ENCODE measurements at places on chromosomes 16 and 17.

DNA sequence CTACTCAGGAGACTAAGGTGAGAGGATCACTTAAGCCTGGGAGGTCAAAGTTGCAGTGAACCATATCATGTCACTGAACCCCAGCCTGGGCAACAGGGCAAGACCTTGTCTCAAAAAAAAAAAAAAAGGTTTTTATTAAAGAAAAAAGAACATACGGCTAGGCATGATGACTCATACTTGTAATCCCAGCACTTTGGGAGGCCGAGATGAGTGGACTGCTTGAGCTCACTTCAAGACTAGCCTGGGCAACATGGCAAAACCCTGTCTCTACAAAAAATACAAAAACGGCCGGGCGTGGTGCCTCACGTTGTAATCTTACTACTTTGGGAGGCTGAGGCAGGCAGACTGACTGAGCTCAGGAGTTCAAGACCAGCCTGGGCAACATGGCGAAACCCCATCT, 38.4 kb downstream of the RANBP10 start:
- peak; percentile 59 for DNase-seq

DNA sequence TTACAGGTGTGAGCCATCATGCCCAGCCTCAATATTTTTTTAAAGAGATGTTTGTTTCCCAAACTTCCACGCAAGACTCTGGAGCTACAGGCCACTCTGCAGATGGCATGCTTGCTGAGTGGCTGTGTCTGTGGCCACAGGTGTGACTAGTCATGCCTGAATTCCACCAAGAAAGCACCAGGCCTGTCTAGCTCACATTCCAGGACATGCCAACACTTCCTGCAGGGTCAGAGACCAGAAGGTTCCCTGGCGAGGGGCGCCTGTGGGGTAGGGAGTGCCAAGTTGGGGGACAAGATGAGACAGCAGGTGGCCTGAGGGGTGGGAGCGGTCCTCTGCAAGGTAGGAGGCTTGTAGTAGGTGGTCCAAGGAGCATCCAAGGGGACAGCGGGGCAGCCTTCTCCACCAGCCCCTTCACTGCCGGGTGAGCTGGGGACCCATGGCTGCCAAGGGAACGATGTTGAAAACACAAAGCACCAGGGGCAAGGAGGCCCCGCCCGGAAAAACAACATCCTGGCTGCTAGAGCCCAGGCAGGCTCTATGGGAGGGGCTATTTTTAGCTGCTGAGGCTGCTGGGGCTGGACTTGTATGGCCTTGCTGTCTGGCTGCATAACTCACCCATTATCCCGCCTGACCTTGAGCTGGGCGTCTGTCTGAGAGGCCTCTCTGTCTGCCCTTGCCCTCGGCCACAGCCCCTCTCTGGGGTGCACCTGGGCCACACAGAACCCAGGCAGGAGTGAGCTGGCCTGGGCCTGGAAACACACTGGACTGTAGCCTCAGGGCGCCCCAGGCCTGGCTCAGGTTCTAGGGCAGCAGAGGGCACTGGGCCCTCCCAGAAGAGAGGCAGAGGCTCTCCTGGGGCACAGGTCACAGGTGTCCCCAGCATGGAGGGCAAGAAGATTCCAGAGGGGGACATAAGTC, 5.7 kb downstream of the TRIM47 start:
- DNase-seq, result peak; percentile 84

GRCh38 chr17:6097005-6097279, 26.8 kb downstream of the WSCD1 start:
- DNase-seq, result no peak

DNA sequence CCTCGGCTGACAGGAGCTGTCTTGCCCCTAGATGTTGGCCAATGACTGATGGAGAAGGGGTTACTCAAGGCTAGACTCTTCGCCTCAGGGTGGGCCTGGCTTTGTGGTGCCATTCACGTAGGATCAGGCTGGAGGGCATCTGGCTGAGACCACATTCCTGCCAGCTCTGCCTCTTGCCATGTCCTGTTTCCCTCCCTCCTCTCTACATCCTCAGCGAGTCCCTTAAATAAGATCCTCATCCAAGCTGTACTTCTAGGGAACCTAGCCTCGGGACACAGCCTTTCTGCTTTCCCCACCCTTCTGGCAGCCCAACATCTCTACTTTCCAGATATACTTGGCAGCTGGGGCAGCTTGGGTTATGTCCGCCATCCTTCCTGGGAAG, 27.9 kb upstream of the EFCAB13 start:
- no peak for DNase-seq

DNA sequence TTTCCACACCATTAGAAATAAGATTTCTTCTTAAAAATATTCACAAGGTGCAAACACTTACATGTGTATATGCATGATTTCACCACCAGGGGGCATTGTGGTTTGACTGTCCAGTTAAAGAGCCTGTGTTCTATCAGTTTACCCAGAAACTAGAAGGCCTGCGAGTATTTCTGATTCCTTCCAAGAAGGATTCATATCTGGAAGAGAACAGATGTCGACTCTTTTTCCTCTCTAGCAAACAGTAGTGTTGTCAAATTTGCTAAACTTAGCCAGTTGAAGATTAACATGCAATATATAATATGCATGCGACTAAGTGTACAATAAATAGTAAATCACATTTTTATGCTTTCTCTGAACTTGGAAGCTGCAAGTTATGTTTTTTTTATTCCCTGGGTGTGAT, 404.1 kb downstream of the WWOX start:
- DNase-seq, result no peak

DNA sequence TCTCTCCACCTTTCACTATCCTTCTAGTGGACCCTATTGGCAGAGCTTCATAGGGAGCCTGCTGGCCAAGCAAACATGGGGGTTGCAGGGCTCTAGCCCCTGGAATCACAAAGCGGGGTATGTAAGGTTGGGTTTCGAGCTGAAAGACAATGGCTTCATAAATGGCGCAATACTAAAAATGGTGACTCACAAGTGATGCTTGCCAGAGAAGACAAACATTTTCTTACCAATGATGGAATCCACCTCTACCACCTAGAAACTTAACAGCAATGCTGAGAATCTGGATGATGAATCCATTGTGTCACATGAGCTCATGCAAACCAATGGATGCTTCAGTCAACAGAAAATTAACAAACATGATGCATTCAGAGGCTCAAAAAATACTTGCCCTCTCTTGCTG, 375.3 kb upstream of the PSMD7 start:
- DNase-seq, result no peak

- peak; percentile 97 for DNase-seq
Measured at GRCh38 chr17:63433746-63434591, 12.1 kb downstream of the CYB561 start.

DNA sequence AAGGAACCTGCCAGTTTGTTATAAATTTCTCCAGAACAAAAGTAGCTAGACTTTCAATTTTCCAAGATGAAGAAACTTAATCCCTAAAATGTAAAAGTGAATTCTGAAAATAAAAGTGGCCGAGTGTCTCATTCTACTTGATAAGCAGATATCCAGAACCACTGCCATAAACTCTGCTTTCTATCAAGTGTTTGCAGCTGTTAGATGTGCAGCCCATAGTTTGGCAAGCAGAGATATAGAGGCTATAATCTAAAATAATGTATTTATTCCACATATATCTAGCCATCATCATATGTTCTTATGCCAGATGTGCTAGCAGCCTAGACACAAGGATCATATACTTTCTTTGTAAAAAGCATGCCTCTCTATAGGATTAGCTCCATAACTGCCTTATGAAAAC, 14.7 kb upstream of the FBXL20 start:
- DNase-seq, result no peak

DNA sequence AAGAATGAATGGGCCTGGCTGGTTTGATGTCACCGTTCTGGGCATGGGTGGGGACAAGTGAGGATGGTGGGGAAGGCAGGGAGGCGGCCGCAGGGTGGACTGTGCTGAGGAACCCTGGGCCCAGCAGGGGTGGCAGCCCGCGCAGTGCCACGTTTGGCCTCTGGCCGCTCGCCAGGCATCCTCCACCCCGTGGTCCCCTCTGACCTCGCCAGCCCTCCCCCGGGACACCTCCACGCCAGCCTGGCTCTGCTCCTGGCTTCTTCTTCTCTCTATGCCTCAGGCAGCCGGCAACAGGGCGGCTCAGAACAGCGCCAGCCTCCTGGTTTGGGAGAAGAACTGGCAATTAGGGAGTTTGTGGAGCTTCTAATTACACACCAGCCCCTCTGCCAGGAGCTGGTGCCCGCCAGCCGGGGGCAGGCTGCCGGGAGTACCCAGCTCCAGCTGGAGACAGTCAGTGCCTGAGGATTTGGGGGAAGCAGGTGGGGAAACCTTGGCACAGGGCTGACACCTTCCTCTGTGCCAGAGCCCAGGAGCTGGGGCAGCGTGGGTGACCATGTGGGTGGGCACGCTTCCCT, 6.5 kb upstream of the SERPINF1 start:
- DNase-seq, result no peak

- DNase-seq, result no peak
Measured at GRCh38 chr16:58010886-58011285, 9.7 kb downstream of the USB1 start.

DNA sequence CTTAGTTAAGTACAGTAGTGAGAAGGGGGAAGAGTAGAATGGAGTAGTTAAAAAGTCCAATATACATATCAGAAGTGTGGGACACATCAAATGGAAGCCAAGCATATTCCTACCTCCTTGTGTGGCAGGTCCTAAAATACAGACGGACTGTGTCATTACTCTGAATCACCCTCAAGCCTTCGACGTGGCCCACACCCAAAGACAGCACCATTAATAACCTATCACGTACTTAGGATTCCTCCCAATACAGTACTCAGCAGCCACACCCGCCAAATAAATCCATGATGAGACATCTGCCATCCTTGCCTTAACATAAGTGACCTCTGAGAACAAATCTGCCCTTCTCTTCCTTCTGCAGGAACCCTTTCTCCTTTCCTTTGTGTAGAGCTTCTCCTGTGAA, 38.9 kb downstream of the UBE2G1 start:
- DNase-seq, result peak; percentile 41

GRCh38 chr17:20123209-20123608, 114.0 kb downstream of the SPECC1 start:
- DNase-seq, result no peak

DNA sequence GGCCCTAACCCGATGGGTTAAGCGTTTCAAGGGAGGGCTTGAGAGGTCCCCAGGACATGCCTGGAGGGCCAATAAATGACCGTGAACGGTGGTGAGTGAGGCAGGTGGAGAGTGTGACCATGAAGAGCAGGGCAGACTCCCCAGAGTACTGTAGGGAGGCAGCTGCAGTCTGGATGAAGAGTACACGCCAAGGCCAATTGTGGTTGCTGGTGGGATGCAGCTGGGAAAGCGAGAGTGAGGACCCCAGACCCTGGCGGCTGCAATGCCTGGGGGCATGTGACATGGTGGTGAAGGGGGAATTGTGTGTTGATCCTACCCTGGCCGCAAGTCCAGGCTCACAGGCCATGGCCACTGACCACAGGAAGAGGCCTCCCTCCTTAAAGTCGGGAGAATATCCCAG, 62.9 kb downstream of the TMEM235 start:
- DNase-seq, result no peak

DNA sequence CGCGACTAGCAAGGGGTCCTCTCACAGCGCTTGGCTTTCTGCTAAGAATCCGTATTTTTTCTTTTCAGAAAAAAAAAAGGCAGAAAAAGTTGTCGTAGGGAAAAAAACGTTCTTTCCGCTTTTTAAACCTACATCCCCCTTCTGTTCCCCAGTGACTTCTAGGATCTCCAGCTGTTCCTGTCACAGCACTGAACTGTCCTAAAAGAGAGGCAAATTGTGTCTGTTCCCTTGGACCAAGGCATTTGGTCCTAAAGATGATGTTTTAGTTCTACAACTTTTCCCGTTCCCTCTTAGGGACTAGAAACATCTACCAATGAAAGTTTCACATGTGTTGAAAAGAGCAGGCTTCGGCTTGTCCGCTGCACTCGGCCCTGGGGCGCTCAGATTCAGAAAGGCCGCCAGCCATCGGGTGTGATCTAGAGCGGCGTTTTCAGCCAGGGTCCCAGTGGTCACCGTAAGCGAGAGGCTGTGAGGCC, 100.7 kb upstream of the CHMP6 start:
- no peak for DNase-seq

- DNase-seq, result no peak
Measured at GRCh38 chr17:64270885-64271284, 7.8 kb upstream of the TEX2 start.

GRCh38 chr16:15599303-15600070, 43.5 kb downstream of the MARF1 start:
- DNase-seq, result no peak

DNA sequence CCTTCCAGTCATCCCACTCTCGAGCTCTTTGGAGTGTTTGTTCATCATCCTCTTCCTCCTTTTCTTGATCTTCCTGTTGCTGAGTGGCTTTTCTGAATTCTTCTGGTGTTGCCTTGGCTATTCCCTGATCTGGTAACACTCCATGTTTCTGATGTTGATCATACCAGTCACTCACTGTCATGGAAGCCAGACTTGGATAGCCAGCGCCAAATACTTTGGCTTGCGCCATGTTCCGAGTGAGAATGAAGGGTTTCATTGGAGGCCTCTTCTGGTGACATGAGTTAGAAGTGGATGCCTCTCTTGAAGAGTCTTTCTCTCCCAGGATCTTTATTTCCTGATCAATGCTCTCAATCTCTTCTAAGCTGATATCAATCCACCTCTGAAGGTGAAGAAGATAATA, 31.2 kb downstream of the TEX14 start:
- DNase-seq, result no peak

- DNase-seq, result no peak
Measured at GRCh38 chr16:49615576-49615975, 240.3 kb downstream of the ZNF423 start.

- peak; percentile 27 for DNase-seq
Measured at GRCh38 chr17:80426671-80427326, 11.8 kb downstream of the ENDOV start.

GRCh38 chr17:73985466-73986015, 217.9 kb upstream of the RPL38 start:
- DNase-seq, result no peak

GRCh38 chr16:140175-140857, 1.8 kb upstream of the NPRL3 start:
- DNase-seq, result no peak
